ENCODE measurements at places on chromosomes 2 and 18.
A peak's percentile ranks its signal among the peaks of the same experiment; 100 is the strongest.

- no peak for DNase-seq
Measured at GRCh38 chr2:164967781-164968228, 12.5 kb upstream of the SLC38A11 start.

DNA sequence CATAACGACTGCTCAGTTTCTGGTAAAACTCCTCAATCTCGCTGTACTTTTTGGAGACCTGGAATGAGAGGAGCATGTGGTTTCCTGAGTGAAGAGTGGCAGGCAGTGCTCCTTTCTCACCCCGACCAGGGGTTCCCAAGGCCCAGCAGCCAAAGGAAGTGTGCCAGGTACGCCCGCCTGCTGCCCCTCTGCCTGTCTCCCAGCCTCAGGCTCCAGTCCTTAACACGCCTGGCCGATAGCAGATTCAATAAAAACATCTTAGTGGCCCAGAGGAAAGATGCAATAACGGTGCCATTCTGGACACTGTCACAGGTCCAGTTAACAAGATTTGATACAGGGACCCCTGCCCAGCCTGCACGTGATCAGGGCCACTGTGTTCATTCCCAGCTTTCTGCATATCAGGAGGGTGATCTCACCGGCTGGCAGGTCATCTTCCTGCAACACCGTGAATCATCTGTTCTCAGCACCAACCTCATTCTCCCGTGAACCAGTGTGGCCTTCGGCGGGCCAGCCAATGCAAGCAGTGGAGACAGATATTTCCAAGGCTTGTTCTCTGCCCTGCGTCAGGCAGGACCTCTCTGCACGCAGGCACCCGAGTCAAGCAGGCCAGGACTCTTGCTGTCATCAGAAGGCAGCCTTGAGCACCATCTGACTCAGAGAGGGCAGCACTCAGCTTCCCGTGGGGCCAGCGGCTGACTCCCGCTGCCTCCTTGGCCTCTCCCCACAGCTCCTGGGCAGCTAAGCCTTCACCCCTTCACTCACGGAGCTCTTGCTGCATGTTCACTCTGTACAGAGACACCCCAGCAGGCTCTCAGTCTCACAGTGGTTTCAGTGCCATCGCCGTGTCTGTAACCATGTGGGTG, 9.5 kb downstream of the HS1BP3 start:
- no peak for DNase-seq

DNA sequence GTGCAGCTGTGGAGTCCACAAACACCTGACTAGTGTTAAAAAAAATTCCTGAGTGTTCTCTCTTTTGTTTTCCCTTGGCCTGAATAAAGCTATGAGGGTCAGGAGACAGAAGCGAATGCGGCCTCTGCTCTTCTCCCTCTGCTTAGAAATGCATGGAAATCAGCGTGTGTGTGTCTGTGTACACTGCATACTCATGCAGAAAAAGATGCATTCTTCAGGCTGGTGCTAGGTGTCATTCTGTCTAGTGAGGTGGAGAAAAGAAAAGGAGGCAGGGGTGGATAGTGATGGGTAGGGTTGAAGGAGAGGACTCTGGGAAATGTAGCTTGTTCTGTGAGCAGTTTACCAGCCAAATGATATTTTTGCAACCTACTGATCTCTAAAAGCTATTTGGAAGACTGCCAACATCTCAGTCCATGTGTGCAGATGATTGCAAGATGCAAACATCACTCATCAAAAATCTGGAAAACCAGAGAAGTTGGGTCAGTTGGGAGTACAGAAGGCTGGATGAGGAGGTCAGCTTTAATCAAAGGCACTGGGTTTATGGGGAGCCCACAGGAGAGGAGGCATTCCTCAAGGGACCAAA, 177.7 kb downstream of the INSIG2 start:
- DNase-seq = no peak

DNA sequence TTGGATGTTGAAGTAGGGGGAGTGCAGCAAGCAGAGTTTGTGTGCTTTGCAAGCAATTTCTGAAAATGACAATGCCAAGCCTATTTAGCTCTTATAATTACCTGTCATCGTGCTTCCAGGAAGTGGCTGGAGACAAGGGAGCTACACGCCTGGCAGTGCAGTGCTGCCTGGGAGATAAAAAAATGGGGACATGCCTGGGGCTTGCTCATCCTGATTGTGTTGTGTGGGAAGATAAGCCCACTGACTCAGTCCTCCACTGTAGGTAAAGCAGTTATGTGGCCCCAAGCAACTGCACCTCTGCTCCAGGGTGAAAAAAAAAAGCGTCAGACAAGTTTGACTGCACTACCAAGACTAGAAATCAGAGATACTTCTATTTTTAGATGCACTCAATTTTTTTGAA, 396.9 kb upstream of the NXPH2 start:
- no peak for DNase-seq

DNA sequence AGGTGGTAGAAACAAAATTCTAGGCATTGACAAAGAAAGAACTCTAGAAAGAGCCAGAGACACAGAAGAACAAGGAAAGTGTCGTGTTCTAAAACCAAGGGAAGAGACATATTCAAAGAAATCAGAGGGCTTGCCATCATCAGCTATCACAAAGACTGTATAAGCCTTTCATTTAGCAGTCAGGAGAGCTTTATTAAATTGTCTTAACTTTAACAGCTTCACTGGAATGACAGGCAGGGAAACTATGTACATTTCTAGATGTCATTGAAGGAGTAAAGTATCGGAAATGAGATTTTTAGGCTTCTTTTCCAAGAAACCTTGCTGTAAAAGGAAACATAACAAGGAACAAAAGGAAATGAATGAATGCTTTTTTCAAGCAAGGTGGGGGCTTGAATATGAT, 15.8 kb downstream of the KYNU start:
- no peak for DNase-seq

- DNase-seq = peak; percentile 10
Measured at GRCh38 chr2:121128741-121129659, 156.0 kb downstream of the TFCP2L1 start.

DNA sequence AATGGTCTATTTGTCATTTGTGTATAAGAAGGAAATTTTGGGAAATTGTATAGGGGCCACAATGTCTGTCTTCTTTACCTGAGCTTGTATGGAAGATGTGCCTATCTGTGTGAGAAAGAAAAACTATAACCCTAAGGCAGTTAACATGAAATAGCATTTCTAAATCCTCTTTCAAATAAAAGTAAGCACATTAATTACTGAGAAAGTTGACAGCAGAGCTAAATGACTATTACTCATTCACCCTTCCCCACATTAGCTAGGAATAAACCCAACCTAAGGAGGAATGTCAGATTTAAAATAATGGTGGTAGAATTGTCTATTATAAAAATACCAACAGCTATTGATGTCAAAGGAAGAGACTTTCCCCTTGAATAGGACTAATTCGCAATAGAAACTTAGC, 56.2 kb downstream of the SLC38A11 start:
- no peak for DNase-seq

DNA sequence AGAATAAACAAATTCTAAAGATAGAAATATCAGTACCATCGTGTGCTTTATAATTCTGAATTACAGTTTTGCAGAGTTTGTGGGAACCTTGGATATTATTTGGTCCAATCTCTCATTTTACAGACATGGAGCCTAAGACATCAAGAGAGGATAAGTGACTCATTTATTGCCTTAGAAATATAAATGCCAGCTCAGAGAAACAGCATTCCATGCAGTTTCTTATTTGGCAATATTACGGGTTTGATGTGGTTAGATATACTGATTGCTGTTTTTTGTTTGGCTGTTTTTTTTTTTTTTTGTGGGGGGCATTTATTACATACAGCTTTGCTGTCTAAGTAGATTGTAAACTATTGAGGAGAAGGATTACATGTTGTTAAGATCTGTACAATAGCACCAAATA, 1241.1 kb upstream of the LRRTM1 start:
- no peak for DNase-seq

DNA sequence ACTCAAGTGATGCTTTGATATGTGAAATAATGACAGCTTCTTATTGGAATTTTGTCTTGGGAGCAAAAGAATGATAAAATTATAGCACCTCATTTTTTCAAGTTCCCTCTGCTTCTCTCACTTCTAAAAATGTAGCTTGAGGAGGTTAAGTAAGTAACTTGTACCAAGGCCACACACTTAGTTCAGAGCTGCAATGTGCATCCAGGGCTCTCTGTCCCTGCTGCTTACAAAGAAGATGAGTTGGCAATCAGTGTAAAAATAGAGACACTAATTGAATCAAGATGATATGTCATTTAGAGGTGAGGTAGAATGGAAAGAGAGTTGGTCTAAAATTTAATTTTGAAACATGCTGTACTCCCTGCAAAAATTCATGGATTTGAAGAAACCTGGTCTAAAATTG, 312.0 kb upstream of the TNP1 start:
- DNase-seq = no peak

DNA sequence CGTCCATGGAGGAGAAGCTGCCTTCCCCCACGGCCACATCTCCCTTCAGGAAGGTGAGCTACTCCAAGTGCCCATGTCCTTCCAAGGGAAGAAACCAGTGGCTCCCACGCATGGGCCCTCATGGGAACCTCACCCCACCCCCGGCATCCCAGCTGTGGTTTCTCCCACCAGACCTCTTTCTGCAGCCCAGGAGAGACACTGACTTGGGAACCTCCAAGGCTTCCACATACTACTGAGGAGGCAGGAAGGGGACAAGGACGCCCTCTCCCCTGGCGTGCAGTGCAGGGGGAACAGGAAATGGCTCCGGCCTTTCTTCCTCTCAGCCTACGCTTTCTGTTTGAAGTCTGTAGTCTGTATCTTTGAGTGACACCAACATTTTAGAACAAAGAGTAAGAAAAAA, 104.5 kb upstream of the EPC2 start:
- DNase-seq = no peak
